ENCODE measurements at places on chromosomes 7 and 10.

DNA sequence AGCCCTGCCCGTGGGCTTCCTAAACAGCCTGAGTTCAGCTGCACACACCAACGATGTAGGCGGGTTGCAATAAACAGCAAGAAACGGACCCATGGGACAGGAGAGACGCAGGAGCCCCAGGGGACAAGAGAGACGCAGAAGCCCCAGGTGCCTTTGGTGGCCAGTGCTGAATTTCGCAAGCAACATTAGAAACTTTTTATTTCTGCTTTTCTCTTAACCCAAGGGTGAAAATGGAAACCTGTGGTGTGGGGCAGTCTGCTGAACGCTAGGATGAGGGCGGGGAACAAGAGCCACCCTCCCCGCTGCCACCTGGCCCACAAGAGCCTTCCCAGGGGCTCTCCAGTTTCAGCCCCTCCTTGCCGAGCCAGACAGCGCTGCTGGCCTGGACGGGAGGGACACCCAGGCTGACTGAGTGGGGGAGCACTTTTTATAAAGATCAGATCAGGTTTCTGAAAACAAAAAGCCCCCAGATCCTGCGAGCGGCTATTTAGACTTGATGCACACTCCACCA, 20.0 kb upstream of the GPR146 start:
- DNase-seq: no peak

- DNase-seq: no peak
Observed at GRCh38 chr7:44215531-44215930, 14.8 kb downstream of the YKT6 start.

DNA sequence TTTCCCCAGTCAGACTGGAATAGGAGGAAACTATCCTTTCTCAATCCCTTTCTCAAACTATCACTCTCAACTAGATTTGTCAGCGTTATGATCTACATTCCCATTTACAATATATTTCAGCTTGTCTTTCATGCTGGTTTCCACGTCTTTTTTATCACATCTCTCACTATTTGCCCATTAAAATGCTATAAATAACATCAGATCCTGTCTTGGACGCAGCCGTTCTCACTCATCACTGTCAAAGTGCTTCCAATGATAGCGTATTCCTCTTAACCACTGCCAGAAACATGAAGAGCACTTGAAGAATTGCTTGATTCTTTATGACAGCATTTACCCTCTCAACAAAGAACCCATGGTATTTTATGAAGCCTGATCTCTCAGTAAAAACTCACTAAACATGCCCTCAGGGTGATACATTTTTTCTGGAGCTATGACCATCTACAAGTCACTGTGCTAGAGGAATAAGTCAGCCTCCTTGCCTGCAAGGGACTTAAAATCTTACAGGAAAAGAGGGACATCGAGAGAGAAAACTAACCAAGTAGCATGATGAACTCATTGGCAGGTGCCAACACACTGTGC, 205.6 kb upstream of the PFKP start:
- no peak for DNase-seq

GRCh38 chr7:22668971-22669401, 58.0 kb upstream of the IL6 start:
- no peak for DNase-seq

- no peak for DNase-seq
Observed at GRCh38 chr10:3323865-3324498, 151.4 kb upstream of the PITRM1 start.

GRCh38 chr10:95242581-95243317, 48.1 kb downstream of the PDLIM1 start:
- DNase-seq: no peak

DNA sequence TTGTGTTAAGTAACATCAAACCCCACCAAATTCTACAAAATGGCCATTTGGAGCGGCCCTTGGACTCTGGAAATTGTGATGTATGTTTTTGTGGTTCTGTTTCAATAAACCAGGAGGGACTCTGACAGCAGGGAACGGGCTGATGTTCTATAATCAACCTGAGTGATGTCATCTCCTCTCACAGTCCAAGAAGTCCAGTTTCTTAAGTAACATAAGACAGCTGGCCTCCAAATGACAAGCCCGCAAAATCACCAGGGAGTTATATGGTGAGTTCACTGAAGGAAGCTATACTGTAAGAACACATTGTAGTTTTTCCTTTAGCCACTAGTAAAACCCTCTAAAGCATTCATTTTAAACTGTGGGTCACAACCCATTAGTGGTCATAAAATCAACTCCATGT, 34.0 kb downstream of the GOT1 start:
- no peak for DNase-seq

Measured in brain pericyte (primary cell).